Left forelimb (tissue), 1 donor: ENCODE measurements at places on chromosomes 1 and 21.

GRCh38 chr1:41710980-41711379 is 207.7 kb downstream of the HIVEP3 start:
- no peak for DNase-seq

DNA sequence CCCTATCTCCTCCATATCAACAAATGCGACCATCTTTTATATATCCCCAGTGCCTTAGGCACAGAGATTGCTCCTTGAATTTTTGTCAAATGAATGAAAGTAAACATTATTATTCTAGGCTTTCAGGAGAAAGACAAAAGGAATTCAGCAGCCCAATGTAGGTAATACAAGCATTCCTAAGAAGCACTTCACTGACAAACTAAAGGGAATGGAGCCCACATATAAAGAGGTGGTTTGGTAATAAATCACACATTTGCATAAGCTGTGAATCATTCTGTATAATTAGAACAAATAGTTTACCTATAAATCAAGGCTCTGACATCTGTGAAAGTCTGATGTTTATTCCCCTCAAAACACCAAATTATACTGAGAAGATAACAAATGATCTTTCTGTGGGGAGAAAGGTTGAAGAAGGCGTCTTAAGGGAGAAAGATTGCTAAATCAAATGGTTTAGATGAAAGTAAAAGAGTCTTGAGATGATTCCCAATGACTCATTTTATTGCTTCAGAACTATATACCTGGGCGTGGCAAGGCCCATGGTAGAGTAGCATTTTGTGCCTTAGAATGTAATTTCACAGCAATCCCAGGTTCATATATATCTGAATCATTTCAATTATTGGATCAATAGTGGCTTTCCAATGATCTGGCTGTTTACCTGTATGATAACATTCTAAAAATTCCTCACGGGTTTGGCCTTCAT is 558.1 kb downstream of the AGBL4 start:
- no peak for DNase-seq

DNA sequence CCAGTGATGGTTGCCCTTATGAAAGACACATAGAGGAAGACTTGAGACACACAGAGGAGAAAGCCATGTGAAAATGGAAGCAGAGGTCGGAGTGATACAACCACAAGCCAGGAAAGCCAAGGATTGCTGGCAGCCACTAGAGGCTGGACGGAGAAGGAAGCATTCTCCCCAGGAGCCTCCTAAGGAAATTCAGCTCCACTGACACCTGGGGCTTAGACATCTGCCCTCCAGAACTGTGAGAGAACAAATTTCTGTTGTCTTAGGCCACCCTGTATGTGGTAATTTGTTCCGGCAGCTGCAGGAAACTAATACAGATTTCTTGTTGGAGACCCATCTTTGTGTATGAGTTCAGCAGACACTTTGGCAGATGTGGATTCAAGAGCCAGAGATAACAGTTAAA is 126.9 kb upstream of the ATP1A1 start:
- DNase-seq: no peak

GRCh38 chr1:9555942-9556341 is 16.7 kb downstream of the SLC25A33 start:
- no peak for DNase-seq

DNA sequence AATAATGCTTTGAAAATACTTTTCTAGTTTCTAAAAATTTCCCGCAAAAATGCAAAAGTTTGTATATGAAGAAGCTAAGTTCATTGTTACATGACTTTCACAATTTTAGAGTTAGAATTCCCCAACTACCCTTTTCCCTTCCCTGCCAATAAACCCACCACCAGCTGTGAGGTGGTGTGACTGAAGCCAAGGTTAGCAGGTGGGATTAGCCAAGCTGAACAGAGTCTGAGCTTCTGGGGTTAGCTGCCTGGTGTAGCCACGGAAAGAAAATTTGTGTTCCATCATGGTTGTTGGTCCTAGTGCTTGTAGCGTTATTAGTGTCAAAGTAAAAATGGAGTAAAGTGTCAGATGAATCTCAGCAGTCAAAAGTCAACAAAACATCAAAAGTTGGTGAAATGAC is 110.9 kb downstream of the ASTN1 start:
- no peak for DNase-seq

GRCh38 chr1:211648980-211649934 is 26.2 kb downstream of the NEK2 start:
- DNase-seq: no peak

DNA sequence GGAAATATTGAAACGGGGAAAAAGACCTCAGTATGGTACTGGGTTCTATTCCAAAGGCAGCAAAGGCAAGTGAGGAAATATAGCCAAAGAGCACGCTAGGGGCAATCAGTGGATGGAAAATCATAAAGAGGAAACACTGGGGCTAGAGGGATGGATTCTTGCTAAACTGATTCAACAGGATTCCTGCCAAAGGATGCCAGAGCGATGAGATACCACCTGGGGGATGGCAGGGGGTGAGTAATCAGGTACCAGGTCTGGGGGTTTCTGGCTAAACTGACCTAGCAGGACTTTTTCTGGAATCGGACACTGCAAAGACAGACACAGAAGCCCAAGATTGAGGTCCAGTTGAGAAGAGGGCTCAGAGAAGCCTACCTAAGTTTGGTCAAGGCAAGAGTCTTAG is 6.7 kb downstream of the CHI3L2 start:
- DNase-seq: no peak

DNA sequence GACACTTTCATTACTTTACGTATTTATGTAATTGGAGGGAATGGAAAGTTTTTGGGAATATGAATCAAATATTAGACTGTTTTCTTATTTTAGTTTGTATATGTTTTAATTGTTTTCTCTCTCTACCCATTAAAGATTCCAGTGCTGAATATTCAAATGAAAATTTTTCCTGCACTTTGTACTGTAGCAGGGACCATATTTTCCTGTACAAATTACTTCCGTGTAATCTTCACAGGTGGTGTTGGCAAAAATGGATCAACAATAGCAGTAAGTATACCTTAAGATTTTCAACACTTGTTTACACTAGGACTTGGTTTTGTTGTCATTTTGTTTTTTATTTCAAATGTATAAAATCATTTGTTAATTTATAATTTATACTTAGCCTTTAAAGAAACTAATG is 18.4 kb downstream of the DENND2D start:
- no peak for DNase-seq

GRCh38 chr1:47432071-47433036 is 5.5 kb upstream of the FOXD2 start:
- peak; percentile 84 for DNase-seq

DNA sequence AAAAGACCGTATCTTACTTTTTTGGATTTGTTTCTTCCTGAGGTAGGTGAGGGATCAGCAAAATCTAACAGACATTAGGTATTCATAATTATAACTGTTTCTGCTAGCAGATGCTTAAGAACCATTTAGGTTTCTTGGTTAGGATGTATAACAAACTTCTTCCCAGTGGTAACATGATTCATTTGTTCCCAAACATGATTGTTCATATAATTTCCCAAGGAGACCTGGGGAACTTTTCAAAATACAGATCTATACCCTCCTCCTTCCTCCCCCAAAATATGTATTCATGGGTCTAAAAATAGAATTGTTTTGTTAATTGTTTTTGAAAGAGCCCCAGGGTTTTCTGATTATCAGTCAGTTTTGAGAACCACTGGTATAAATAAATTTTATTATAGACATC is 228.2 kb downstream of the COP1 start:
- DNase-seq: no peak

DNA sequence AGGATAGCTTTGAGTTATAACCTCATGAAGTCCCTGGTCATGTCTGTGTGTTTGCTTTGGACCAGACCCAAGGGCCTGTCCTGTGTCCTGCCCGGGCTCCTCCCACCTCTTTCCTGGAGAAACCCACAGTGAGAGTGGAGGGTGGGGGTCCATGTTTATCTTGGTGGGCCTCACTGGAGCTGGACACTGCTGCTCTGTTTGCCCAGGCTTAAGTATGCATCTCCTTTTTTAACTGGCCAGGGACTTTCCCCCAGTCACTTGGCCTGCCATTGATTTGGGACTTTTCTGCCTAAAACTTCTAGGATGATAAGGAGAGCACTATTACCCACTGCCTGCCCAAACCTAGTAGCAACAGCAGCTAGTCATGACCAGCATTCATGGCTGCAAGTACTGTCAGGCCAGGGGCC is 49.8 kb downstream of the DDR2 start:
- no peak for DNase-seq

DNA sequence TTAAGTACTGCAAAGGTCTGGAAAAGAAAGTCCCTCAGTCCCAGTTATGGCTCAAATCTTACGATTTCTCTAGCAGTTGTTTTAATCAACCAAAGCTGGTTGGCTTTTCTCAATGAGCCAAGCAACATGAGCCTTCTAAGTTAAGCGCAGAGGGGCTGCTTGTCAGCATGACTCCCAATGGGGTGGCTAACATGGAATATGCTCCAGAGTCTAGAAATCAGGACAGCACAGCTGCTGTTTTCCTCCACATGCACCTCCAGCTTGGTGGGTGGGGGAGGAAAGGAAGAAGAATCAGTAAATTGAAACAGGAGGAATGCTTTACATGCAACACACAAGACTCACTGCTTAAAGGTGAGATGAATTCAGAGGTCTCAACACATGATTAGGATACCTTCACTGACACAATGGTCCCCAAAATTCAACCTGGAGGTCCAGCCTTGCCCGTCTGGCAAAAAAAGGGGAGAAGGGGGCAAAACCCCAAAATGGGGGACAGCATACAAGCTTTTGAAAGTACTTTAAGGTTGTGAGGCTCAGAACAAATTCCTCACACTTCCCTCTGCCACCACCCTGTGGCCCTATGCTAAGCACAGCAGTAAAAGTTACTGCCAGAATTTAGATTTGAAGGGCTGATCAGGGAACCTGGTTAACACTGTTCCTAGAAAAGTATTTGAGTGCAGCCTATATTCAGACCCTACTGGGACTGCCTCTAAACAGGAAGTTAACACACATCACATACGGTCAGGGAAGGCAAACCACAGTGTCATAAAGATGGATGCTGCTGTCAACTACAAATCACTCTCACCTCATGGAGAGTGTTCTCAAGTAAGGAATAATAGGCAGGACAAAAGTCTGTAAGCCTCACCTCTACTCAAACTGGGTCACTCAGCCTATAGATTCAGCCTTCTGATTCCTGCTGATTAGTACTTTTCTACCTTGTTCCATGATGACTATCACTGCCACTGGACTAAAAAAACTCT is 2.6 kb downstream of the GATAD2B start:
- DNase-seq: no peak

GRCh38 chr1:232890340-232890943 is 60.0 kb upstream of the NTPCR start:
- no peak for DNase-seq

GRCh38 chr1:84505493-84506001 is 639 bp upstream of the SPATA1 start:
- no peak for DNase-seq

DNA sequence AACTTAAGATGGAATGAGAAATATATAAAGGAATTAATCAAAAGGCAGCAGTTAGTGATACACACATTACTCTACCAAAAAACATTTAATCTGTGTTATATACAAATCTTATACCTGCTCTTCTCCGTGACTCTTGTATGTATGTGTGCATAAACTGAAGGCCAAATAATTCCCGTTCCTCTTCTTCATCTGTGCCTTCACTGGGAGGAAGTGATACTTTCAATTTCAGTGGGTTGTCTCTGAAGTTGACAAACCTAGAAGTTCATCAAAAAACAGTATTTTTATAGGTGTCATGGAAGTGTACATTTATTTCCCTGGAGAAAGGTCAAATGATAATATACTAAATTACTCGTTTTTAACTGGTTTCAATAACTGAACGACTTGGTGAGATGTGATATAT is 19.3 kb downstream of the TRMT13 start:
- no peak for DNase-seq

- no peak for DNase-seq
Measured at GRCh38 chr21:38350684-38351083, 93.9 kb downstream of the KCNJ15 start.

DNA sequence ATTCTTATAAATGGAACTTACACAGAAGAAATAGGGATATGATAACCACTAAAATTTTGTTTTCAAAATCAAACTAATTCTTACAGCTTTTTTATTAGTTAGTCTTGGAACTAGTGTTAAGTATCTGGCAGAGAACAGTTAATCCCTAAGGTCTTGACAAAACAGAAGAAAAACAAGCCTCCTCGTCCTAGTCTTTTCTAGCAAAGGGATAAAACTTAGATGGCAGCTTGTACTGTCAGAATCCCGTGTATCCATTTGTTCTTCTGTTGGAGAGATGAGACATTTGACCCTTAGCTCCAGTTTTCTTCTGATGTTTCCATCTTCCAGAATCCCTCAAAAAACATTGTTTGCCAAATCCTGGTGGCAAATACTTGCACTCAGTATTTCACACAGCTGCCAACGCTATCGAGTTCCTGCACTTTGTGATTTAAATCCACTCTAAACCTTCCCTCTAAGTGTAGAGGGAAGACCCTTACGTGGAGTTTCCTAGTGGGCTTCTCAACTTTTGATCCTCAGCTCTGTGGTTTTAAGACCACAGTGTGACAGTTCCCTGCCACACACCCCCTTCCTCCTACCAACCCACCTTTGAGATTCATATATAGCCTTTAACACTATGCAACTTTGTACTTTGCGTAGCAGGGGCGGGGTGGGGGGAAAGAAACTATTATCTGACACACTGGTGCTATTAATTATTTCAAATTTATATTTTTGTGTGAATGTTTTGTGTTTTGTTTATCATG is 42.3 kb upstream of the LAMC2 start:
- no peak for DNase-seq

- no peak for DNase-seq
Measured at GRCh38 chr1:39458991-39459390, 32.4 kb upstream of the BMP8A start.

DNA sequence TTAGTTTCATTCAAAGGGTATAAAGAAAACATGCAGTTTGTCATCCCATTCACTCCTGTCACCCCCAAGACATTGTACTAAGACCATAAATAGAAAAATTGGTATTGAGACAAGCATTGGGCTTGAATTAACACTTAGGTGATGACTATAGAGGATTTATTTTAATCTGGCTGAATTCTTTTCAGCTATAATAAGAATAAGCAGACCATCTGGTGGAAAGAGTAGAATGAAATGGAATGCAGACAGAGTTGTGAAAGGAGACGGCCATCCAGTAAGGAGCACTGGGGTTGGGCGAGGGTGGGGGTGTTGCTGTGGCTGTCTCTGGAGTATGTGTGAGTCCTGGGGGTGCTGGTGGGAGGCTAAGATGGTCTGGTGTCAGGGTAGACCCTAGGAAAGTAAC is 125.0 kb upstream of the IVNS1ABP start:
- DNase-seq: no peak

- DNase-seq: no peak
Measured at GRCh38 chr21:28518630-28519029, 474.0 kb downstream of the LTN1 start.
